ENCODE measurements at places on chromosomes 3 and 15. TPM values are rescaled to one million over a fixed set of nuclear protein-coding genes. Genes with fewer than 3 reads are reported as not detected.
A peak's percentile ranks its signal among the peaks of the same experiment; 100 is the strongest.

DNAH12 gene
- 0.47 TPM for total RNA-seq

GABRA5 gene
- not detected for total RNA-seq

ZBED2 gene
- 0.15 TPM for total RNA-seq

EPHA6 gene
- total RNA-seq = not detected

ARHGEF26 gene
- 4.1 TPM for total RNA-seq

SPINT1 gene
- 8.3 TPM for total RNA-seq

AADAC gene
- not detected for total RNA-seq

GUCA1C gene
- total RNA-seq = 0.39 TPM

- peak; percentile 89 for DNase-seq
Observed at GRCh38 chr3:187748050-187748481, 2.8 kb upstream of the BCL6 start.

- peak; percentile 69 for DNase-seq
Observed at GRCh38 chr3:118688396-118688884, 346.2 kb downstream of the IGSF11 start.

DNA sequence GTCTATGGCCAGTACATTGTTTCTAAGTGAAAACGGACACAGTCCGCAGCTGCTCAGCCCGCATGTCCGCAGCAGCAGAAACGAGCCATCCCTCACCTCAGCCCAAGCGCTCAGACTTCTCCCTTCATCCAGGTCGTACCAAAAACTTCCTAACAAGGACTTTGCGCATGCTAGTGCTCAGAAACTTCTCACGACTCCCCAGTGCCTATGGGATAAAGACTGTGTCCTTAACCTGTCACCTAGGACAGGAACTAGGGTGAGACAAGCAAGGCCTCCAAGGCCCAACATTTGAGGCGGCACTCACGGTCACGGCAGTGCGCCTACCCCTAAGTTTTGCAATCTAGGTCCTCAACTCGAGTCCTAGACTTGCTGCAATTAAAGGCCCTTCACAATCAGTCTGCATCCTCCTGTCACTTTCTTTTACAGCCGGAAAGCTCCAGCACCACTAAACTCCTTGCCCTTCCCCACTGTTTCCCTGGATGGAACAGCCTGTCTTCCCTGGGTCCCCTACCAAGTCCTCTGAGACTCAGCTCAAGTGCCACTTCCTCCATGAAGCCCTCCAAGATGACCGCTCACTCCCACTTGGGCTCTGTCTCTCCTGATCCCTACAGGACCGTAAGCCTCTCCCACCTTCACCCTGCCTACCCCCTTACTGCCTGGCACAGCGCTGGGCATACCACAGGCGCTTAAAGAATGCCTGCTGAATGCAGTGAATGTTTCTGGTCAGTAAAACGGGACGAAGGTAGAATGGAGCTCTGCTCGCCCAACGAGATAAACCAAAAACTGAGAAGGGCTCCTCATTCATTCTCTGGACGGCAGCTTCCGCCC lies 1.2 kb downstream of the CLN6 start:
- DNase-seq = no peak

DNA sequence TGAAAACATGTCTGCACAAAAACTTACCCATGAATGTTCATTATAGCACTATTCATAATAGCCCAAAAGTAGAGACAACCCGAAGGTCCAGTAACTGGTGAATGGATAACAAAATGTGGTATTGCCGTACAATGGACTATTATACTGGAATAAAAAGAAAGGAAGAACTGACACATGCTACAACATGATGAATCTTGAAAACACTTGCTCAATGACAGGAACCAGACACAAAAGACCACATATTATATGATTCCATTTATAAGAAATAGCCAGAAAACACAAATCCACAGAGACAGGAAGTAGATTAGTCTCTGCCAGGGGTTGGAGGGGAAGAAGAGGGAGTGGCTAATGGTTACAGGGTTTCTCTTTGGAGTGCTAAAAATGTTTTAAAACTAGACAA lies 18.3 kb downstream of the SHC4 start:
- DNase-seq = no peak

- DNase-seq = no peak
Observed at GRCh38 chr3:79038636-79039035, 729.2 kb downstream of the ROBO1 start.

GRCh38 chr3:183394150-183394549 lies 34.3 kb downstream of the MCF2L2 start:
- no peak for DNase-seq

DNA sequence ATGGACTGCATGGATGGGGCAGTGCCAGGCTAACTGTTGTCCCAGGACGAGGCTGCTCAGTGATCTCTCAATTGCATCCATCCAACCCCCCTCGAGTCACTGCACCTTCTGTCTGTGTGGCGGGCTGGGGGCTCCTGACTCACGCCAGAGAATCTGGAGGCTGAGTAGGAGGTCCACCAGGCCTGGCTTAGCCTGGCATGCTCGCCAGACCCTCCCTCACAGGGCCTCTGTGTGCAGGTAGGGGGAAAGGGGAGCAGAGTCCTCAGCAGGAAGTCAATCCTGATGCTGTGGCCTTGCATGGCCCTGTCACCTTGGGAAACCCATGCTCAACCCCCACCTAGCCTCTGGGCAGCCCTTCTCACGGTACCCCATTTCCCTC lies 140.6 kb downstream of the NUP210 start:
- DNase-seq = no peak

DNA sequence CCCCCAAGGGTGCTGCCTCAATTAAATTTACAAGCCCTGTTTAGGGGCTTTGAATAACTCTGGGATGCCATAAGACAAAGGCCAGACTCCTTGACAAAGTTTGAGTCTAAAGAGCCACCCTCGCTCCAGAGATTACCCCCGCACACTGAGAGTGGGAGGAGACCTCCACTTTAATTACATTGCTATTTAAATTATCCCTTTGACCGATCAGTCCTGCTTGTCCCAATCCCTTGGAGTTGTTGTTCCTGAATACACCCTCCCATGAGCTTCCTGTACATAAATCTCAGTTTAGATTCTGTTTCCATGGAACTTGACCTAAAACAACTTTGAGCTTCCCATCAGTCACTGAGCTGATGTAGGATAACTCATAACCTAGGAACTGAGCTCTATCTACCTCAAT lies 596.3 kb downstream of the PYDC2 start:
- no peak for DNase-seq

- no peak for DNase-seq
Observed at GRCh38 chr3:129587566-129588210, 18.8 kb downstream of the PLXND1 start.

DNA sequence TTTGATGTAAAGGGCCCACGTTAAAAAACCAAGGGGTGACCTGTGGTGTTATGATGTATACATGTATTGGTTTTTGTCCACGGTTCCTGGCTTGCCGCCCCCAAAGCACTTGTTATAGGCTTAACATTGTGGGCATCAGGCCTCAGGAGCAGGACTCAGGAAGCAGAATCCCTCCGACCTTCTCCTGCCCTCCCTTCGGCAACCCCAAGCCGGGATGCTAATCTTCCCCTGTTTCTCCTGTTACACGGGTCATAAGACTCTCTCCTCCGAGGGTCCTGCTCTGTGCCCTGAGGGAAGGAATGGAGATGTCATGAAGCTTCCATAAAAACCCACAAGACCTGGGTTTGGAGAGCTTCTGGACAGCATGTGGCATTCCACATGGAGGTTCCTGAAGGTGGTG lies 48.8 kb downstream of the RPLP1 start:
- no peak for DNase-seq

DNA sequence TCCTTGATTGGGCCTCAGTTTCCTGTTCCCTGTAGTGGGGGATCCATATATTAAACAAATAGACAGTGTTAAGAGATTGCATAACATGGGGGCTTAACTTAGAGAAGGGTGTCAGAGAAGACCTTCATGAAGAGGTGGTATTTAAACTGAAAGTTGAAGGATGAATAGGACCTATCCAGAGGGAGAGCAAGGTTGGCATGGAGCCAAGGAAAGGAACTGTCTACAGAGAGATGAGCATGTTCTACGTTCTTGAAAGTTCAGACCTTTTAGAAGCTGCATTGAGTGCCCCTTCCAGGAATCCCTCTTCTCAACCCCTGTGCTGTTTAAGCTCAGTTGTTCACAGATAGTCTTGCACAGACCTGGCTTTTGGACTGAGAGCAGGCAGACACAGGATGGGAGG lies 2.4 kb downstream of the HTD2 start:
- DNase-seq = no peak

DNA sequence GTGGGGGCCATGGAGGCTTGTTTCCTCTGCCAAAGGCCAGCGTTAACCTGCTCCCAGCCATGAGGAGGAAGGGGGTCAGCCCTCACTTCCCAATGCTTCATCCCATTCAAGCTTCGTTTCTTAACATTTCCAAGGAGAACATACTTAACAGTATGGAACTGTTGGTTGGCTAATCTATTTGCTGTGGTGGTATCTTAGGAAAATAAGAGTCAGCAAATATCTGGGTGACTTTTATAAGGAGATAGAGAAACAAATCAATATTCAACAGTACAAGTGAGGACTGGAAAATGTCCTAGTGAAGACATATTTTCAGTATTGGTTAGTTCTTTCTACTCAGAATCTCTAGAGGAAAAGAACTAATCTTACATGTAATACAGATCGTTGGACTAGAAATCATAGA lies 223.8 kb upstream of the ARRDC4 start:
- DNase-seq = no peak

- DNase-seq = no peak
Observed at GRCh38 chr3:17850448-17850847, 108.0 kb upstream of the TBC1D5 start.

DNA sequence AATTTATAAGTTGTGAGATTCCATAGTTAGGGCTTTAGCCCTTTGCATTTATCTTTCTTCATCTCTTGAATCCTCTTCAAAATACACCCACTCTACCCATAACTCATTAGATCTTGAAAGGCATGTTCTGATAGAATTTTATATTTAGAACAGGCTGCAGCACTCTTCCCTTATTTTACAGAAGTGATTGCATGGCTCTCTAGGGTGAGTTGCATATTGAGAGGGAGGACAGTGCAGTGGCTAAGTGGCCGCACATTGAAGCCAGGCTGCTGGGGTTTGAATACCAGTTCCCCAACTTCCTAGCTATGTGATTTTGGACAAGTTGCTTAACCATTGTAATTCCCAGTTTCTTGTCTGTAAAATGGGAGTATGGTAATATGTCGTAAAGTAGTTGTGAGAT lies 2.5 kb downstream of the CD86 start:
- DNase-seq = no peak

DNA sequence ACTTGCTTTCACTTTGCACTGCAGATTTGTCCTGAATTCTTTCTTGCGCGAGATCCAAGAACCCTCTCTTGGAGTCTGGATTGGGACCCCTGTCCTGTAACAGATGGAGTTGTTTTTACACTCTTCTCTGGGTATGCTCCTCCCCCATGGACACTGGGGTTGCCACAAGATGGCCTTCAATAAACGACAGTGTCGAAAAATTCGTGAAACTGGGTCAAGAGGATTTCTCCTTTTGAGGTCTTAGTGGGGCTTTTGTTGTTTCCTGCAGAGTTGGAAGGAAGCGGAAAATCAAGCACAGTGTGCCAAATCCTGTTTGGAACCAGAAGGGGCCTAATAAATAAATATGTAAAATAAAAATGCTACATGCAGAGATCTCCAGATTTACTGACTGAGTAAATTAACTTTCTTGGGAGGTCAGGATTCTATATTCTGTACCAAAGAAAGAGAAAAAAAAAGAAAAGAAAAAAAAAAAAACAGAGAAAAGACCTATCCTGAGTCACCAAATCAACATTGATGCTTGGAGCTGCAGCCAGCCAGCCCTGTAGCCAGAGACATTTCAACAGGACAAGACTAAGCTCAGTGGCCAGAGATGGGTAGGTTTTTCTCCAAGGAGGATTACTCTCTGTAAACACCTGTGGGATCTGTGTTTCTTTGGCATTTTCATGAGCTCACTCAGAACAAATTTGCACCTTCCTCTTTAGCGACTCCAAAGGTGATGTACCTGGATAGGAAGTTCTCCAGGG lies 24.8 kb downstream of the CCDC80 start:
- DNase-seq = no peak

- DNase-seq = peak; percentile 51
Observed at GRCh38 chr3:129013491-129013891, 12.4 kb downstream of the EFCC1 start.

DNA sequence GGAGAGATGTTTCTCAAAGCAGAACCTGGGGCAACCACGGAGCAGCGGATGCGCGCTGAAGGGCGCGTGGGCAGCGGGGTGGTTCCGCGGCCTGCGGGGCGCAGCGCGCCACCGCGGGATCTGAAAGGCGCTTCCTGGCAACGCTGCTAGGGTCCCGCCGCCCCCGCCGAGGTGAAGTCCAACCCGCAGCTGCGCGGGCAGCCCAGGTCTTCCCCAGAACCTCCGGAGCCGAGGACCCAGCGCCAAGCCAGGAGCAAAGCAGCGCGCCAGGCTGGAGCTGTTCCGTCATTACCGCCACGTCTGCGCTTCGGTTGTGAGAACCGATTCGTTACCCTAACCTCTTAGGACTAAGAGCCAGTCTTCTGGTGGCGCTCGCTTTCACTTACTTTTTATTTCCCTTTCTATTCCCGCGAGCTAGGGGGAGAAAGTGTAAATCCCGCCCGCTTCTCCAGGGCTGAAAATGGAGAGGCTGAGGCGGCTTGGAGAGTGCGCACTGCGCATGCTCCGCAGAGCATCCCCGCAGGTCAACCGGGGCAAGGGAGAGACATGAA lies 3.2 kb upstream of the GABRG3 start:
- DNase-seq = no peak

DNA sequence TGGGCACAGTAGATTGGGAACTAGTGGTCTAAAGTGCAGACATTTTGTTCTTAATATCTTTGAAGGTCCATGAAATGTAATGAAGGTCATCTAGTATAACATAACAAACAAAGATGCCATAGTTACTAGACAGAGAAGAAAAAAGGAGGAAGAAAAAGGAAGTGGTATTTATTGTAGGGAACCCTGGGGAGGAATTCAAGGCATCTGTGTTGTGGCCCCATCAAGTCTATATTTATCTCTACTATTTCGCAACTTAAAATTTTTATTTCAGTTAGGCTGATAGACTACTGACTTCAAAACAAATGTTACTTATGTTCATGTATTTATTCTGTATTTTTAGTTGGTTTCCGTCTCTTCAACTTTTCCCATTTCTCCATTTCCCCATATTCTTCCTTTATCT lies 48.9 kb upstream of the ZDHHC23 start:
- DNase-seq = peak; percentile 64

DNA sequence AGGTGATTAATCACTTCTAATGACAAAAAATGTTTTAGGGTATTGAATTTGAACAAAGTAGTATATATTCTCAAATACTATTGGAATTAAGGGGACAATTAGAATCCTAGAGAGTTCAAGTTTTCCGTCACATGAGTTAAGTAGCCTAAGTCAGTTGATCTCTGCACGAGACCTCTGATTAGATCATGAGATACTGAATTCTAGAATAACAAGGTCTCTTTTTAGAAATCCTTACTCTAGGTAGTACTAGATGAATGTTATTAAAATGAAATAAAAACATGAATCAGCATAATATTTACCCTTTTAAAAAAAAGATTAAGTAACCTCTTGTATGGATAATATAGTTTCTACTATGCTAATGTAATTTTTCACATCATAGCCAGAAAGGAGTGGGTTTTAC lies 43.4 kb downstream of the MYO5A start:
- no peak for DNase-seq
